ENCODE measurements at places on chromosomes 16 and 17.

GRCh38 chr16:11797957-11798299 is 870 bp upstream of the ZC3H7A start:
- no peak for DNase-seq

GRCh38 chr16:57358086-57358420 is 530 bp upstream of the CCL22 start:
- no peak for DNase-seq

DNA sequence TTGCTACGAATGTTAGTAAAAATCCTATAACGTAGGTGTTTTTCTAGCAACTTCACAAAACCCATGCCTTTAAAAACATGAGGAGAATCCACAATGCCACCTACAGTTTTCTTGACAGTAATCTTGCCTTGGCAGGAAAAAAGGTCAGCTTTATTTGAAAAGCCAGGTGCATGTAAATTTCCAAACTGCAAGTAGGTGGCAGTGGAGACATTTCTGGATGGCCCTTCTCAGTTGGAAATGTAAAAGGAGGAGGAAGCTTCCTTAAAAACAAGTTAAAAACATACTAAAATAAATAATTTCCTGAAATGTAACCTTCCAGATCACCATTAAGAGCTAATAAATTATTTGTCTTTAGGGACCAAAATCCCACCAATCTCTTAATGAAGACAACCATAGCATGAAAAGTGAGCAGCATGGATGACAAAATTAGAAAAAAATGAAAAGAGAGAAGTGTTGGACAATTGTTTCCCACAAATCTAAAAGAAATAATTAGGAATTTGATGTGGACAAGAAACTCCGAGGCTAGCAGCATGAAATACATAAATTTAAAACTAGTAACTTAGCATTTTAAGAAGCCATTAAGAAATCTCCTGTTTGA is 152.2 kb downstream of the SNX11 start:
- DNase-seq = peak; percentile 75

DNA sequence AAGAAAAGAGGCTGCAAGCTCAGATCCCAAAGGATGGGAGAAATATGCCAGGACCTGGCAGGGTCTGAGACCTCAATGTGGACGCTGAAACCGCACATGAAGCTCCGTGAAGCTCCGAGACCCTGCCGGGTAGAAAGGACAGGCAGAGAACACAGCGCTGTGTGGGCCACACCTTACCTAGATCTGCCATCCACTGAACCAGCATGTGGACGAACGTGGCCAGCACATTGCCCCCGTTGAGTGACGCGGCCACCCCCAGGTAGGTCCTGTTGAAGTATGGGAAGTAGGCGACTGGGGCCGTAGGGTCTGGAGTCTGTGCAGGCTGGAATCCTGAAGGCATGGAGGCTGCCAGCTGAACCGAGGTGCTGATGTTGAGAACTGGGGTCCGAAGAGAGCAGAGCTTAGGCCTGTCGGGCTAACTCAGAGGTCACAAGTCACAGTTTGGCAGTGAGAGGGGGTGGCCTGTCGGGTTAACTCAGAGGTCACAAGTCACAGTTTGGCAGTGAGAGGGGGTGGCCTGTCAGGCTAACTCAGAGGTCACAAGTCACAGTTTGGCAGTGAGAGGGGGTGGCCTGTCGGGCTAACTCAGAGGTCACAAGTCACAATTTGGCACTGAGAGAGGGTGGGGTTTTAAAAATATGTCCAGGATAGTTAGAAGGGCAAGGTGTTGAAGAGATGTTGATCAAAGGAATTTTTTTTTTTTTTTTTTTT is 6.1 kb upstream of the TRPV1 start:
- DNase-seq = no peak

- DNase-seq = no peak
Observed at GRCh38 chr17:48769009-48769675, 40.6 kb upstream of the HOXB13 start.

DNA sequence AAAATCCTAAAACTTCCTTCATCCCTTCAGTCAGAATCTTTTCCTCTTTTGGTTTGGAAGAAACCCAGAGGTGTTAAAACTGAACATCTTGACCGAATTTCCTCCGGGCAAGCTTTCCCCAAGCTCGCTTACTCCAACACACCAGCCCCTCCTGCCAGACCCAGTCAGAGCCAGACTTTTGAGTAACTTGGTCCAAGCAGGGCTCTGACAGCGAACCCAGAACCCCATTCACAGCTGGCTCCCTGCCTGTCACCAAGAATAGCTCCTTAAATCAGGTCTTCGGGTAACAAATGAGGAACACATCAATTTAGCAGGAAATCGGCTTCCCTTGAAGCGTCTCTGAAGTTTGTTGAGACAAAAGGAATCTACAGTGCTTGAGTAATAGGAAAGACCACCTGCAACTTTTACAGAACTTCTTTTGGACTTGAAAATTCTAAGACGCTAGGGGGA is 27.3 kb downstream of the GAS7 start:
- no peak for DNase-seq

DNA sequence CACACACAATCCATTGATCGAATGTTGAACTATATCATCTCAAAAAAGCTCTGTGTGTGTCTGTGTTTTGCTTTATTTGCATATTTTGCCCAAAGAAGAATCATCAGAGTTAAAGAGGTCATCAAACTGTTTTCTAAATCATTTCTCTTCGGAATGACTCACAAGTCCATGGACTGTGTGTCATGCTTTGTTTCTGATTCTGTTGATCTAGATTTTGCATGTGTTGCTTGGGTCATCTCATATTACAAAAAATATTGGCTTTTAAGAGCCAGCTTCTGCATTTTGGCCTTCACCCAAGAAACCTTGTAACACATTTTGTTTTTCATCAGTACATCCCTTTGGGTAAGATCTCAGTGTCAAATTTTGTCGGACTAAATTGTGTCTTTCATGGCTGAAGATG is 471.2 kb upstream of the HSBP1 start:
- DNase-seq = no peak

DNA sequence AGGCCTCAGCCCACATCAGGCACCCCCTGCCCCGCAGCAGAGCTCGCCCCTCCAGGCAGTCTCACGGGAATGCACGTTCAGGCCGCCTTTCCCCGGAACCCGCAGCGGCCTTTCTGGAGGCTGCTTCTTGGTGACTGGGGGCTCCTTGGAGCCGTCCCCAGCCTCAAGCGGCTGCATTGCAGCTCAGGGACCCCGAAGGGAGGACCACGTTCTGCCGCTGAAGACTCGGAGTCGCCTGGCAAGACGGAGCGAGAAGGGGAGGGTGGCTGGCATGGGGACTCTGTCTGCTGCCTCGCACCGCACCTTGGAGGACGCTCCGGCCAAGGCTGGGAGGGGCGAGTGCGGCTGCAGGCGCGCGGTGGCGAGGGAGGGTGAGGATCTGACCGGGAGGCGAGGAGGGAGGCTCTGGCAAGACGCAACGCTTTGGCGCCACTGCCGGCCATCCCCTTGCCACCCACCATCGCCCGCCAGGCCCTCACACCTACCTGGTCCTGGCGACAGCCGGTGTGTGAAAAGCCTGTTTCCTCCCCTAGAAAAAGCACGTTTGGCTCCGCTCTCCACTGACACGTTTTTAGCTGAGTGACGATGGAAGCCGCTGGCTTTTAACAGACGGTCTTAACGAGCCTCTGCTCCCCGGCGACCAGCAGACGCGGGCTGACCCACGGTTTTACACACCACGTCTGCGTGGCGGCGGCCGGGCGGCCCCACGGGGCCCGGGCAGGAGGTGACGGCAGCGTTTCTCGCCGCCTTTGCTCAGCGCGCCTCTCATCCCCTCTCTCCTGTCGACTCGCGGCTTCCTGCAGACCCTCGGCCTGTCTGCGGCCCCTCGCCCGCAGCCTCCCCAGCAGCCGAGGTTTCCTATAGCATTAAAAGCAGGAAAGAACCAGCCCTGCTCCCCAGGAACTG is 16.7 kb upstream of the GNG13 start:
- DNase-seq = no peak

DNA sequence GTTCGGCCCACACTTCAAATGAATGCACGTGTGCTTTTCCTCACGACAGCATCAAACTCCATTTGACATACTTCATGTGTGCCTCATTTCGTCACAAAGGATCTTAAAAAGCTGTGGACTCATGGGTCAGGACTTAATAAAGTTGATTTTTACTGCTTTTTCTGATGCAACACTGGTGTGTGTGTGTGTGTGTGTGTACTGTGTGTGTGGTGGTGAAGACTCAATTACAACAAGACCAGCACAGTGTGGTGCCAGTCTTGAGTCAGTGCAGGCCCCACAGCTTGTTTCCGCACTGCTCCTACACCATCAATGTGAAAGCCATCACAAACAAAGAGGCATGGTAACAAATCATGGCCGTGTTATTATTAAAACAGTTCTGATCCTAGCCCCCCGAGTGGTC is 17.7 kb downstream of the CDIP1 start:
- DNase-seq = no peak
